ENCODE measurements at places on chromosomes 2 and 18.

DNA sequence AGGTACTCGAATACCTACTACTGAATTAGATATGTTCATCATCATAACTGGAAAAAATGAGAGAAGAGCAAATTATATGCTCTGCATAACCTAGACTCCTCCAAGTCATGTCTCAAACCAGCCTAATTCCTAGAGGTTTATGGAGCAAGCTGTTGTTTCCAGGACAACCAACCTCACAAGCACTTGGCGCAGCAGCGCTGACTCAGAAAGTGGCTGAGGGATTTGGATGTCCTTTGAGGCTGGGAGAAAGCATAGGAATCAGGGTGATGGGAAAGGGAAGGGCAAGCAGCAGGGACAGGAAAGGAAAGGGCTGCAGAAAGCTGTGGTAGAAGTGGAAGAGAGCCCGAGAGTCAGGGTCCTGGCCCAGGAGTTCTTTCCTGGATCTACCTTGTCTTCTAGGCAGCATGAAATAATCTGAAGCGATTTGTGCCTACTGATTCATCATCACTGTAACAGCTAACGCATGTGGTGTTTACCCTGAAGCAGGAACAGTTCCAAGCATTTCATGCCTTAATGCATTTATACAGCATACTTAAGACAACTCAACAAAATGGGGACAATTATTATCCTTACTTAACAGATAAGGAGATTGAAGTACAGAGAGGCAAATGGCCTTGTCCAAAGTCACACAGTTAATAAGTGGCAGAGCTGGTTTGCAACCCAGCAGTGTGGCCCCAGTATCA is 3.7 kb downstream of the PLEK start:
- no peak for DNase-seq

GRCh38 chr18:45340884-45341283 is 274.4 kb upstream of the SLC14A2 start:
- DNase-seq: no peak

- DNase-seq: no peak
These were observed 842 bp downstream of the PAX3 start for GRCh38 chr2:222298001-222298310.

DNA sequence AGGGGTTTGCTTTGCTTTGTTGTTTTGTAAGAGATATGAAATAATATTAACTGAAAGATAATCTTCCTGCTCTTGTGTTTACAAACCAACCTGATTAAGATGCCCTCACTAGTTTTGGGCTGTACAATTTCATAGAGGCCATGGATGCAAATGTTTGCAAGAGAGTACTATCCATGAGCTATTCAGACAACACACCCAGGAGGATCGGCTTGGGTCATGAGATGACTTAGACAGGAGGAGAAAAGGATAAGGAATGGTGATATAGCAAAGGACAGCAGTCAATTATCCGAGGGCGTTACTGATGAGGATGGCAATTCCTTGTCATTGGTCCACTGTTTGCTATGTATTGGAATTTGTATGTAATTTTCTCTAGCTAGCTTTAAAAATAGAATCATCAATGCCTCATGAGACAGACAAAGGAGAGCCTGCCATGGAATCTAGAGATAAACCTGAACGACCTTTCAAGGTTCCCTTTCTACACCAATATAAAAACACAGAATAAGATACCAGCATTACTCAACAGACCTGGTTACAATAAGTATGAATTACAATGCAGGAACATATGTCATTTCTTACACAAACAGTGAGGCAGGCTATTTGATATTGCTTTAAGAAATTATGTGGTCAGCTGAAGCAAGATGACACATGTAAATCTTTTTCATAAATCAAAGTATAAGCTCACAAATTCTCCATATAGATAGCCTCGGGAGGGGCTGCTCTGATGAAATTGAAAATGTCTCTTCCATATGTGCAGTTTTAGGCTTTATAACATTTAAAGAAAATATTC is 54.4 kb upstream of the SOS1 start:
- no peak for DNase-seq

- no peak for DNase-seq
These were observed 144.4 kb downstream of the PTGR3 start for GRCh38 chr18:75064513-75064905.

- DNase-seq: no peak
These were observed 127.2 kb downstream of the FAM161A start for GRCh38 chr2:61726456-61727209.

DNA sequence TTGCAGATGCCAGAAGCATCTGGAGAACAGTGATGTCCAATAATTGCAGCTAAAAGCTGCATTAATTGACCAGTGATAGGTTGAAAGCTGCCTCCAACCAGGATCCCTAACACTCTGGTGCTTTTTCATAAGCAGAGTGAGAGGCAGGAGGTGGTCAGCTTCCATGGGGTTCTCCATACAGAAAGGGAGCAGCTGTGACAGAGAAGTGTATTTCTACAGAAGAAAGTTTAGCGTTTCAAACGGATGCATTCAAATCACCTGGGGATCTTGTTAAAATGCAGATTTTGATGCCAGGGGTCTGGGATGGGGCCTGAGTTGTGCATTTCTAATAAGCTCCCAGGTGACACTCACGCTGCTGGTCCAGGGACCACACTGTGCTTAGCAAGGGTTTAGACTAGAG is 216.5 kb upstream of the NRP2 start:
- no peak for DNase-seq

Measured in omental fat pad (tissue), 4 donors.